ENCODE measurements at places on chromosomes 13 and 19.

DNA sequence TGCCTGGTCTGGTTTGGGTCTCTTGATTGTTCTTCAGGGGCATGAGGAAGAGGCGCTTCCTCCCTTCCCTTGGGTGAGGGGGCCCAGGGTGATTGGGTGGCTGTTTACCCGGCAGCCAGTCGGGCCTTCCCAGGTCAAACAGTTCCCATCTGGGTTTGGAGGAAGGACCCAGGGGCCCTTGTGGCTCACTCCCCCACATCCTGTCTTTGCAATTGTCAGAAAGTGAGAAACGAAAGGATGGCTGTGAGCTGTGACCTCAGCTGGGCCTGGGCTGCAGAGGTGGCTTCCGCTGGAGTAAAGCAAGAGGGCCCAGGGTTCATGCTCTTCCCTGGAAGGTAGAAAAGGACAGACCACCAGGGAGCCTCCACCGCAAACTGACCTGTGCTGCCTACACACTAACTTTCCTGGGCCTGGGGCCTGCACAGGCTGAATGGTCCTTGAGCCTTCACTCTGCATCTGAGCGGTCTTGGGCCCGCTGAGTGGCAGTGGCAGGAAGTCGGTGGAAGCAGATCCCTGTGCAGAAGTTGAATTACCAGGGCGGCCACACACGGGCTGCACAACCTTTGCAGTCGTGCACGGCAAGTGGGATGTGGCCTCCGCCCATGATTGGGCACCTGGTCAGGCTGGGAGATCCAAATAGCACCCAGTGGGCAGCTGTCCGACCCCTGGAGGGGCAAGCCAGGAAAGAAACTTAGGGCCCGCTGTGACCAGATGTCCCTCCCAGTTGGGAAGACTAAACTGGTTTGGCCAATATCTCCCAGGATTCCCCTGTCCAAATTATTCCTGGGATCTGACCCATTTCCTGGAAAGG, 5.3 kb upstream of the CD79A start:
- peak; percentile 61 for DNase-seq

DNA sequence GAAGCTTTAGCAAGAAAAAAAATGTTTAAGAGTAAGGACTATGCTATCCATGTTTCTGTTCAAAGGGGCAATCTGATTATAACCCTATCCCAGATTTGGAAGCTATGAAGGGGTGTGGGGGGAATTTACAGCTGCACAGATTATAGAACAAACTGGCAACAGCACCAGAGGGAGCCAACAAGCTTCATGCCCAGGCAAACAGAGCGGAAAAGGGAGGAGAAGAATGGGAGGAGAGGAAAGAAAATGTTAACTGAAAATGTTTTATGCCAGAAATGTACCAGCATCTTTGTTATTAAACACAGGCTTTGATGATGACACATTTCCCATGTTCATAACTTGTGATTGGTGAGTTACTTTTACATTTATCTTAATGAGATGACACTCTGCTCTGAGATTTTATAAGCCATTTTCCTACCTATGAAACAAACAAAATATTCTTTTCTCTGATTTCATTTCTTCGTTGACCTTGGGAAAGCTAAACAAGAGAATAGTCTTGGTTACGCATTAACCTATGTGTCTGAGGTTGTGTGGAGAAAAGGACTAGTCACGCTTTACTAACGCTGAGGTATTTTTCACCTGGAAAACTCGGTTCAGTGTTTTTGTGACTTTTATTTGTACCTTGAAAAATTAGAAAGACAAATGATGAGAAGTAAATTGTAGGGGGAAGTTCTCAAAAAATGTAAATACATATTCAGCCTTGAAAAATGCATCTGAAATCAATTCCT, 235.8 kb upstream of the MIR17HG start:
- DNase-seq: no peak

- peak; percentile 54 for DNase-seq
Observed at GRCh38 chr19:55452749-55453346, 8.6 kb downstream of the ISOC2 start.

DNA sequence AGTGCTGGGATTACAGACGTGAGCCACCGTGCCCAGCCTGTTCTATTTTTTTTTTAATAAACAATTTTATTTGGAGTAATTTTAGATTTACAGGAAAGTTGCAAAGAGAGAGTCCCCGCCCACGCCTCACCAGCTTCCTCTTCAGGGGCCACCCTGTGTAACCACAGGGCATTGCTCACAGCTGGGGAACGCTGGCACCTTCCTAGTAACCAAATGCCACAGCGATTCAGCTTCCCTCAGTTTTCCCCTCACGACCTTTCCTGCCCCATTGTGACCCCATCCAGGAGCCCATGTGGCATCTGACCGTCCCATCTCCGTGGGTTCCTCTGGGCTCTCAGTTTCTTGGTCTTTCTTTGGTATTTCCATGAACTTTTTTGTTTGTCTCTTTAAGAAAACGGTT, 83.9 kb downstream of the GNG7 start:
- peak; percentile 72 for DNase-seq

- DNase-seq: no peak
Observed at GRCh38 chr13:30392681-30393045, 29.6 kb upstream of the UBE2L5 start.

DNA sequence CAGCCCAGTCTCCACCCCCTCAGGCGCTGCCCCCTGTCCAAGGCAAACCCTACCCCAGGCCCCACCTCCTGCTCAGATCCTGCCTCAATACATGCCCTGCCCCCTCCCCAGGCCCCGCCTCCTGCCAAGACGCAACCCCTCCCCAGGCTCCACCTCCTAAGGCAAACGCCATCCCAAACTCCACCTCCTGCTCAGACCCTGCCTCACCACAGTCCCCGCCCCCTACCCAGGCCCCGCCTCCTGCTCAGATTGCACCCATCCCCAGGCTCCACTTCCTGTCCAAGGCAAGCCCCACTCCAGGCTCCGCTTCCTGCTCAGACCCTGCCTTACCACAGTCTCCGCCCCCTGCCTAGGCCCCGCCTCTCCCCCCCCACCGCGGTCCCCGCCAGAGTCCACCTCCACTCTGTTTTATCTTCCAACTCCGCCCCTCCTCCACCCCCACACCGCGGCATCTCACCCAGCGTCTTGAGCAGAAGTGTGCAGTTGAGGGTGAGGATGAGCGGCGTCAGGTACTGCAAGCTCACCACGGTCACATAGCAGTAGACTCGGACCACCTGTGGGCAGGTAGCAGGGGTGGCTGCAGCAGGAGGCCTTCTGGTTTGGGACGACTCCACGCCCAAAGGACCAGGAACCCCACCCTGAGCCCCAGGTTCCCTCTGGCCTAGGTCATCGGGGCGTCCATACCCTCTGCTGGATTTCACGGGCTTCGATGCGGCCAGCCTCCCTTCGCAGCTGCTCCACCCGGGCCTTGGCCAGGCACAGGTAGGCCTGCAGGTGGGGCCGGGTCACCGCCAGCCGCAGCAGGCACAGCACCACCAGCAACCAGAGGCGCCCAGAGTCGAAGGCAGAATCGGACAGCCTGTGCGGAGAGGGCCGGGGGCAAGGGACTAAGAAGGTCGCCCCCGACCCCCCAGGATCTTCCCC, 17.7 kb downstream of the TMEM161A start:
- no peak for DNase-seq

DNA sequence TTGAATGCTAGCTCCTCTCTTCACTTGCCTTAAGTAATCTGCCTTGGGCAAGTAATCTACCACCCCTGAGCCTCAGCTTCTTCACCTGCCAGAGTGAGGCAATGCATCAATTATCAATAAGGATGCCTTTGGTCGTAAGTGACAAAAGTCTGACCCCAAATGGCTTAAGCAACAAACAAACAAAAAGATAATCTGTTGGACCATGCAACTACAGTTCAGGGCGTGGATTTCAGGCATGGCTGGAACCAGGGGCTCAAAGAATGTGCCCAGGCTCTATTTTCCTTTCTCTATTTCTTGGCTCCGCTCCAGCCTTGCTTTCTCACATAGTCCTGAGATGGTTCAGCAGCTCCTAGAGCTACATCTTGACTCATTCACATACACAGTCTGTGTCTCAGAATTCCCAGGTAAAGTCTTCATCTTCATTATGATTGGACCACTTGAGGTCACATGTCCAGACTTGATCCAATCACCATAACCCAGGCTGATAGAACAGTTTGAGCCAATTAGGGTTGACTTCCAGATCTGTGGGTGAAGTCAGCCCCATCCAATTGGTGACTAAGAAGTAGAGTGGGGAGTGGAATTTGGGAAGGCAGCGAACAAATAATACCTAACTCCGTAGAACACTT, 29.6 kb downstream of the ACSBG2 start:
- no peak for DNase-seq

DNA sequence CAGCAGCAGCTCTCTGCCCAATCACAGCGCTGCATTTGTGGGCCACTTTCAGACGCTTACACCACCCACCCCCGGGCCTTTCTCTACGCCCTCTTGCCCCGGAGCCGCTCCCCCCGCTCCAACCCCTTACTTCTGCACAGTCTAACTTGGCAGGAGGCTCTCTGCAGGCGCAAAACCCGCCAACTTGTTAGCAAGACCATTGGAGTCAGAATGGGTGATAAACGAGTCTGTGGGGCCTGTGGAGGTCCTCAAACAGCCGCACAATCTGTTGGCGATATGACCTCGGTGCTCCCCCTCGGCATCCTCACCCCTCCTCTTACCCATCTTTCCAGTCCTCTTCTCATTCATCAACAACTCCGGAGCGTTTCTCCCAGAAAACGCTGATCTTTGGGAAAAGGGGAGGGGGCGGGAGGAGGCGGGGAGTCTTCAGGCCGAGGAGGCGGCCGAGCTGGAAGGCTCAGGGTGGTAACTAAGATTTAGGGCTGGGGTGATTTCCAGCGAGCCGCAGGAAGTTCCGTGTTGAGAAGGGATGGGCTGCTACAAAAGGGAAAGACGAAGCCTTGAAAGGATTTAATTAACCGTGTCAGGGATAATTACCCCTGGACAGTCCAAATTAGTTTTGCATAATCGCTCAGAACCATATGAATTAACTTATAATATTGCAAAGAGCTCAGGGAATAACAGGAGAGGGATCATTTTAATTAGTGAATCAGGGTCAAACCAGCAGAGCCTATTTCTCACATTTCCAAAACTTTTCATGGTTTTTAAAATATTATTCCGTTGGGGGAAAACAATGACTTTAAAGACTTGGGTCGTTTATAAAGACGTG, 4.1 kb downstream of the SOX21 start:
- no peak for DNase-seq
